Left colon (tissue), 2 donors: ENCODE measurements at places on chromosomes 2 and 18.

GRCh38 chr2:200156166-200156835 lies 150.2 kb upstream of the SPATS2L start:
- peak; percentile 36 for DNase-seq

GRCh38 chr2:50529600-50530218 lies 502.2 kb downstream of the NRXN1 start:
- DNase-seq: no peak

DNA sequence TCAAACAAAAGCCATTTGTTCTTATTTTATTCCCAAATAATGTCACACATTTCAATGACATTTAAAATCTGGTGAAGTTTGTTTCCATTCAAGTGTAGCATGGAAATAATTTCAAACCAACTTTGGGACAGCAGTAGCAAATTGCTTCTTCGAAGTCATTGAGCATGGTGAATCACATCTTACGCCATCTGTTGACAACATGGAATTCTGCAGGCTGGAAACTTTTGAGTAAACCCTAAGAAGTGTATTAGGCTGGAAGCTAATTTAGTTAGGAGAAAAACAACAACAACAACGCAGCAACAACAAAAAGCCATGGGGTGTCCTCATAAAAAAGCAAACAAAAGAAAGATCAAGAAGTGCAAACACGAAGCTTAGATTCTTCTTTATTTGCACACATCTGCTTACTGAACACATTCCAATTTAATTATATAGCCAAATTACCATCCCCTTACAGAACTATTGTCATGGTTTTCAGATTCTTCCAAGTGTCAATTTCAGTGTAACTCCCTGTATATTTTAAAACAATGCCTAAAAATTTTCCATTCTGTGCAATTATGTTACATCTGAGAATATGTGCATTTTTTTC lies 659.0 kb upstream of the CDH7 start:
- no peak for DNase-seq

DNA sequence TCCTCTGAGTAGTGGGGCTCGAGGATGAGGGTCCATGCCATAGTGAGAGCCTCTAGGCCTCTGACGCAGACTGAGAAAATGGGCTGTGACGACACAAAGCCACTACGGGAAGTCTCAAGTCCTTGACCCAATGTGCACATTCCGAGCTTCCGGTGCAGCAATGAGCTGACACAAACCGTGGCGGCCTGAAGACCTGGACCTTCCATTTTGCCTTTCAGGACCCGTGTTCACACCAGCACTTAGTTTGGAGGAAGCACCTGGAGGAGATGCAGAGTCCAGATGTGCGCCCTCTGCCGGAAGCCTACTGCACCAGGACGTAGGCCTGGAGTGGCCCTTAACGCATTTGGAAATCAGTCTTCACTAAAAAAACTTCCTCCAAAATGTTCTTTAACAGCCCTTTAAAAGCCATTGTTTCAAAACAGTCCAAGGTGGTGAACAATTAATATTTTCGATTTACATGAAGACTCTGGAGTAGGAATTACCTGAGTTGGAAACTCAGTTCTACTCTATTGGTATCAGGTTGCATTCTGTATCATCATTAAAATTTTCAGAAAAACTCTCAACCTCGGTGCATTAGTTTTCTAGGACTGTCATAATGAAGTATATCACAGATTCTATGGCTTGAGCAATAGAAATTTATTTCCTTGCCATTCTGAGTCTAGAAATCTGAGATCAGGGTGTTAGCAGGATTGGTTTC lies 33.9 kb downstream of the BMP10 start:
- DNase-seq: peak; percentile 86

GRCh38 chr2:55371376-55371775 lies 48.3 kb downstream of the CCDC88A start:
- no peak for DNase-seq

DNA sequence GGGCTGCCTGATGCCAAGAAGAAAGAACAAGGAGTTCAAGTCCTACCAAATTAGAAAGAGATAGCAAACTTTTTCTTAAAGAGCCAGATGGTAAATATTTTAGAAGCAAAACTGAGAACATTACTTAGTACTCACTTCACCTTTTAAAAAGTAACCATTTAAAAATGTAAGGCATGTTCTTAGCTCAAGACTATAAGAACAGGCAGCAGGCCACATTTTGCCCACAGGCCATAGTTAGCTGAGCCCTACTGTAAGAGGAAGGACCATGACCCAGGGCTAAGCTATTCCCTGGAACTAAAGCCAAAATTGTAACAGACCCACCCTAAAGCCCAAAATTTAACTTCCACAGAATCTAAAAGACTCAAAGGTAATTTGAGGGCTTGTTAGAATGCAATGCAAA lies 31.3 kb downstream of the USP40 start:
- DNase-seq: no peak

- DNase-seq: no peak
These were observed 30.3 kb downstream of the COLEC11 start for GRCh38 chr2:3625186-3625585.

DNA sequence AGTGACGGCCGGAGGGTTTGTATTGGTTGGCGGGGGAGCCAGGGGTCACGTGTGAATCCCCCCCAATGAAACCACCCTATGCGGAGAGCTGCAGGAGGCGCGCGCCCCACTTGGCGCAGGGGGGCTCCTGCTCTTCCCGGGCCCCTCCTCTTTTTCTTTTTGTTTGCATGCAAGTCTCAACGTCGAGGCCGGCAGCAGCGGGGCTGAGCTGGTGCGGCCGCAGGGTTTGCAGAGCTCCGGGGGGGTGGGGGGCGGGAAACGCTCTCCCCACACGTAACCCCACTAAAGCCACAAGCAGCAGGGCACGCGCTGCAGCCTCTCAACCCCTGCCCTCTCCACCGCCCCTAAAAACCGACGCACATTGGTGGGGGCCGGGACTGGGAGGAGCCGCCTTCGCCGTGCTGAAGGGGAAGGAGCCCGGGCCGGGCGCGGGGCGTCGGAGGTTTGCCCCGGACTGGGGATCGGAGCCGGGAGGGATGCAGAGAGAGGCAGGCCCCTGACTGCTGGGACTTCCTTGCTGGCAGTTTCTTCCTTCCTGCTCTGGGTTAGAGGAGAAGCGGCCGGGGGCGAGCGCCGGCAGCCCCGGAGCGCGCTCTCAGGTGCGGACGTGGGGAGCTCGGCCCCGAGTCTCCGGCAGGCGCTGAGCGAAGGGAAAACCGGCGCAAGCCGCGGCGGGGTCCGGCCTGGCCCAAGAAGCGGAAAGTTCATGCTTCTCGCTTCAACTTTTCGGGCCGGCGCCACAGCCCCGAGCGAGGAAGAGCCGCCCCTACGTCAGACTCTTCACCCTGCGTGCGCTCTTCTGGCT lies 864 bp downstream of the LBH start:
- DNase-seq: no peak

DNA sequence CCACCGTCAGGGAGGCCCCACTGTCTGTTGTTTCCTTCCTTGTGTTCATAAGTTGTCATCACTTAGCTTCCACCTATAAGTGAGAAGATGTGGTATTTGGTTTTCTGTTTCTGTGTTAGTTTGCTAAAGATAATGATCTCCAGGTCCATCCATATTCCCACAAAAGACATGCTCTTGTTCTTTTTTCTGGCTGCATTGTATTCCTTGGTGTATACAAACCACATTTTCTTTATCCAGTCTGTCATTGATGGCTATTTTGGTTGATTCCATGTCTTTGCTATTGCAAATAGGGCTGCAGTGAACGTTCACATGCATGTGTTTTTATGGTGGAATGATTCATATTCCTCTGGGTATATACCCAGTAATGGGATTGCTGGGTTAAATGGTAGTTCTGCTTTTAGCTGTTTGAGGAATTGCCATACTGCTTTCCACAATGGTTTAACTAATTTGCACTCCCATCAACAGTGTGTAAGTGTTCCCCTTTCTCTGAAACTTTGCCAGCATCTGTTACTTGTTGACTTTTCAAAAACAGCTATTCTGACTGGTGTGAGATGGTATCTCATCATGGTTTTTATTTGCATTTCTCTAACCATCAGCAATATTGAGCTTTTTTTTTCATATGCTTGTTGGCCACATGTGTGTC lies 156.6 kb upstream of the NOSTRIN start:
- DNase-seq: no peak

GRCh38 chr2:190891372-190891771 lies 10.8 kb downstream of the GLS start:
- DNase-seq: no peak

DNA sequence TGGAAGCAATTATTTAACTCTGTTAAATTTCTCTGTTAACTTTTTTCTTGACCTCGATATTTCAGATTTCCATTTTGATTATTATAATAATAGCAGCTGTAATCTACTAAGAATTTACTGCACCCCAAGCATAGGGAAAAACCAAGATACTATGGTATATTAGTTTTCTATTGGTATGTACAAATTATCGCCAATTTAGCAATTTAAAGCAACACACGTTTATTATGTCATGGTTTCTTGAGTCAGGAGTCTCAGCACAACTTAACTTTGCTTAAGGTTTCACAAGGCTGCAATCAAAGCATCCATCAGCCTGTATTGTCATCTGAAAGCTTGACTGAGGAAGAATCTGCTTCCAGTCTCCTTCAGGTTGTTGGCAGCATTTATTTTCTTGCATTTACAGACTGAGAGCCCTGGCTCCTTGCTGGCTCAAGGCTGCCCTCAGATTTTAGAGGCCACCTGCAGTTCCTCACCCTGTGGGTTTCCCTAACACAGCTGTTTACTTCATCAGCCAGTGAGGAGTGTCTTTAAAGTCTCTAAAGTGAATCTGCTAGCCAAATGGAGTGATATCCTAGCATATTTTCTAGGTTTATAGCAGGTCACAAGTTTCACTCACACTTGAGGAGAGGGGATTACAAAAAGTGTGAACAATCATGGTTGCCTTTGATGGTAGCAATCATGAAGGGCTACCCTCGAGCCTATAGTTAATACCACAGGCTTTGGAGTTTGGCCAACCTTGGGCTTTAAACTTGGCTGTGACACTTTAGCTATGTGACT lies 4.4 kb upstream of the VPS54 start:
- DNase-seq: no peak

DNA sequence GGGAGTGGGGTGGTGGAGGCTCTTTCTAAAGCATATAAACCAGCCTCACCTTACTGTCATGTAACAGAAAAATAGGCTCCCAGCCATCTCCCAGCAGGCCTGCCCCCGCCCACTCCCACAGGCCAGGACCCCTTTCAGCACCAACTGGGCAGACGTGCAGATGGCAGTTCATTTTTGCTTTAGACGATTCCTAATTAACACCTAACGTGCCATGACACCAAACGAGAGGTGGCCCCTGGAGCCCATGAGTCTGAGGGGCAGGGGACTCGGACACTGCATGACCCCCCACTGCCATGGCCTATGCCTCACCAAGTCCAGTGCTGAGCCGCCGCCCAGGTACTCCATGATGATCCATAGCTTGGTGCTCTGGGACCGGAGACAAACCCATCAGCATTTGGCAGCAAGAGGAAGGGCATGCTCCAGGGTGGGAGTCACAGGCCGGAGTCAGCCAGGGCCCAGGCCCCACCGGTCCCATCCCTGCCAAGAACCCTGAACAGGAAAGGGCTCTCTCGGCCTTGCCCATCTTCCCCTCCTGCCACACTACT lies 7.9 kb downstream of the STK25 start:
- DNase-seq: no peak

- no peak for DNase-seq
These were observed 52.9 kb upstream of the CAPN13 start for GRCh38 chr2:30860003-30860725.

DNA sequence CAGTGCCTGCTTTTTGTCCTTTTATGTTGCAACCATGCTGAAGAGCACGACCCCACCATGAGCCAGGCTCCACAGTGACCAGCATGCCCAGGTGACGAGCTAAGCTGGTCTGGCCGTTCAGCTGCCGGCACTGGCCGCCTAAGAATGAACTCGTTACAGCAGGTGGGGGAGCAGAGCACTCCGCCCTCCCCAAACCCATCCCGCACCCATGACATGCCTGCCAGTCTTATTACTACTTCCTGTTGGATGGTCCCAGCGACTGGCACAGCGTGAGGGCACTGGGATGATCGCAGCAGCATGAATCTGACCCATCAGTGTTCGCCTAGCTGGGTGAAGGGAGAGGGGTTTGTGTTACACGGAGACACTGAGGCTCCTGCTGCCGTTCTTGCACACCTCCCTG lies 11.5 kb downstream of the DIPK1C start:
- DNase-seq: no peak

DNA sequence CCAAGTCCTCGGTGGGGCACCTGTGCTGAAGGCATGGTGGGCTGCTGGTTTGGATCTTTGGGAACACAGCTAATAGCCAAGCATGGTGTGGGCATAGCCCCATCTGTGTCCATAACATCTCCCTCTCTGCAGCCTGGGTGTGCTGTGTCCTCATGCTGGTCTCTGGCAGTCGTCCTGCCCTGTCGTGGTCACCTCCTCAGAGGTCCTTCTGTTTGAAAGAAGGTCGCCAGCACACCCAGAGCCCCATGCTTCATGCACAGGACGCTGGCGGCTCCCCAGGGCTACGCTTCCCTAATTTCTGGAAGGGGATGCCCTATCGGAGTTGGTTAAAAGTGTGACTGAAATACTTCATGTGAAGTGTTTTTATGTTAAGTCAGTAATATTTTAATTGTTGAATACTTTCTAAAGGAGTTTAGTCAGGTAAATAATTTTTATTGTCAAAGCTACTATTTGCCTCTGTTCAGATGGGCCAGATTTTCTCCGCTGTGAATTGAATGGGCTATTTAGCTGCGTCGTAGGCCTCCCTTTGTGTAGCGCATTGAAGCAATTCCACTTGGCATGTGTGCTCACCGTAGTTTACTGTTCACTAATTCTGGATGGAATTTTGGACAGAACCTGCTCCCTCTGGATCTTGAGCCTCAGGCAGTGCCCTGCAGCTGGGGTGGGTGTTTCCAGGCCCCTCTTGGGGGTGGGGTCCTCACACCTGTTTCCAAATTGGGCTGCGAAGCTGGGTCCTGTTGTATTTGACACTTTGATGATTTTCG lies 81.9 kb downstream of the WDSUB1 start:
- no peak for DNase-seq

- no peak for DNase-seq
These were observed 307.1 kb upstream of the PIK3C3 start for GRCh38 chr18:41647914-41648313.

DNA sequence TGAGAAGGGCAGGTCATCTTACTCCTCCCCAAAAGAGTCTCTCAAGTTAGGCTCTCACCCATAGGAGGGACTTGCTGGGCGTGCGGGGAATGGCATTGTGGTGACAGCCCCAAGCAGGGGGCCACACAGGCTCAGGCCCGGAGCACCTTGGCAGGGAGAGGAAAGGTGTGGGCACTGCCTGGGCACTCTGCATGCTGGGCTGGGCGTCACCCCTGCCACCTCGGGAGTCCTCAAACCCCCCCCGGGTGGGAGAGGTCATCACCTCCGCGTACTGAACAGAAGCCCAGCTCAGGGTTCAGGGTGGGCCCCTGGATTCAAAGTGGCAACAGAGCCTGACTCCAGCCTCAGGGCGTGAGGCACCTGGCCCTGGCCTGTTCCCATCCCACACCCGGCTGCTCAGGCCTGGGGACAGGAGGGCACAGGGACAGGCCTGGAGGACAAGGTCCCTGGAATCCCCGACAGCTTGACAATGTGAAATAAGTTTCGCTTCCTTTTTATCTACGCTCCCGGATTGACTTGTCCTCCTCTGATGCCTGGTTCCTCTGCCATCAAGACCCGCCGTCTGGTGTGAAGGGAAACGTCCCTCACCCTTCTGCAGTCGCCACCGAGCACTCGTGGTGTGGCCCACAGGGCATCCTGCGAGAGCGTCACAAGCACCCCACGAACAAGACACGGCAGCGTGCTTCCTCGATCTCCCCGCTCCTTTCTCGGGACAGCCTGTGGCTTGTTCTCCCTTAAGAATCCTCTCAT lies 97.8 kb downstream of the HDAC4 start:
- peak; percentile 34 for DNase-seq
